HFFc6 (cell line): ENCODE measurements at places on chromosomes 11 and 22. TPM values are rescaled to one million over a fixed set of nuclear protein-coding genes. Genes with fewer than 3 reads are reported as not detected.

TRIM48 gene
- not detected in 3 replicates for total RNA-seq

FHIP1B gene
- total RNA-seq = 14.6 to 16.4 TPM (median 15.1 TPM) in 3 replicates

DNA sequence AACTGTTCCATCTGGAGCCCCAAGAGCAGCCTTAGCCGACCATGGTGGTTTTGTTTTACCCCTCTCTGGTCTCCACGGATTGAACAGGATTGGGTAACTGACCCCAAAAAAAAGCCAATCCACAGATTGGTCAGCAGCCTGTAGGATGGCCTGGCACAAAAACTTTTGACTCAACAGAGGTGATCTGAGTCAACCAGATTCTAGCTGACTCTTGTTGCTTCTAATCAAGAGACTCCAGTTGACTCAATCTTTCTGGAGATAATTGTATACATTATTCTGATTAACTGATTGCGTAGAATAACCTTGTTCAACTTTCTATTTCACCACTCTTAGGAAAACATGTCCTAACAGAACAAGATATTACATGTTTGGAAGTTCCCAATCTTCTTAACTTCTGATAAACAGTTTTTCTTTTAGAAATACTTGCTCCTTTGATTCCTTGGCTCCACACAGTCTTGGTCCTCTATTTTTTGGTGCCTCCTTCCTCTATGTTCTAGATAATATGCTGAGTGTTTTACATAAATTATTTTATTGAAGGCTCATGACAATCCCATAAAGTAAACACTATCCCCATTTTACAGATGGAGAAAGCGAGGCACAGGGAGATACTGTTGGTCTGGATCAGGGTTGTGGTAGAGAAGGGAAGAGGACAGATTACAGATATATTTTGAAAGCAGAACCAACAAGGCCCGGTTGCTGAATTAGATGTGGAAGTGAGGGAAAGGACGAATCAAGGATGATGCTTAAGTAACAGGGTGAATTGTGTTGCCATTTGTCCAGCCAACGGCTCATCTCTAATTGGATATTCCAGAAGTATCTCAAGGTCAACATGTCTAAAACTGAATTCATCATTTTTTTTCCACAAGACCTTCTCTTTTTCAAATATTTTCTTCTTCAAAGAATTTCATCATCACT, 11.5 kb upstream of the ZC3H12C start:
- no peak for DNase-seq

GRCh38 chr11:36471577-36471976, 38.5 kb downstream of the TRAF6 start:
- no peak for DNase-seq

GRCh38 chr22:41341990-41342389, 39.8 kb upstream of the TEF start:
- DNase-seq = no peak

DNA sequence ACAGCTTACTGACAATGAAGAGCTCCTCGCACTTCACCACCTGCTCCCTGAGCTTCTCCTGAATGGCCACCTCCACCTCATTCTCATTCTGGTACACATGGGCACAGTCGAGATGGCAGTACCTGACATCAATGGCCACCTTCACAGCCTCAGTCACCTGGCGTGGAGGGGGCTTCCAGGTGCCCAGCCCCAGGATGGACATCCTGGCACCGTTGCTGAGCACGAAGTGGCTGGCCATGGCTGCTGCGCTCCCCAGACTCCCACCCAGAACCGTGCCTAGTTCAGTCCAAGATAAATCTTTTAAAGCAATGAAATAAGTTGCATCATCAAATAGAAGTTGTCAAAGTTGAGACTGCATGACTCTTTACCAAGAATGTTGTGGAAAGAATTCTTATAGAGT, 128.1 kb upstream of the SOX6 start:
- no peak for DNase-seq

DNA sequence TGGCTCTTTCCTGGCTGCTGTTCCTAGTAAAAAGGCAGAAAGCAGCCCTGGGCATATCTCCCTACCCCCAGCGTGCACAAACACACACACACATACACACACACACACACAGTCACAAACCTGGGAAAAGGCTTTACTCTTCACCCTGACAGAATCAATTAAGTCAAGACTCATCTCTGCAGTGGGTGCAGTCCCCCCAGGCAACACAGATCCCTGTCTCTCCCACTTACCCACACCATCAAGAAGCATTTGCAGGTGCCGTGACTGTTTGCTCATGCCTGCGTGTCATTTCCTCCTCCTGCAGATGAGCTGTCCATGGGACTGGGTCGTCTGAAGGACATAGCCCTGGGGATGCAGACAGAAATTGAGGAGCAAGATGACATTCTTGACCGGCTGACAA, 28.6 kb downstream of the SNAP29 start:
- no peak for DNase-seq

DNA sequence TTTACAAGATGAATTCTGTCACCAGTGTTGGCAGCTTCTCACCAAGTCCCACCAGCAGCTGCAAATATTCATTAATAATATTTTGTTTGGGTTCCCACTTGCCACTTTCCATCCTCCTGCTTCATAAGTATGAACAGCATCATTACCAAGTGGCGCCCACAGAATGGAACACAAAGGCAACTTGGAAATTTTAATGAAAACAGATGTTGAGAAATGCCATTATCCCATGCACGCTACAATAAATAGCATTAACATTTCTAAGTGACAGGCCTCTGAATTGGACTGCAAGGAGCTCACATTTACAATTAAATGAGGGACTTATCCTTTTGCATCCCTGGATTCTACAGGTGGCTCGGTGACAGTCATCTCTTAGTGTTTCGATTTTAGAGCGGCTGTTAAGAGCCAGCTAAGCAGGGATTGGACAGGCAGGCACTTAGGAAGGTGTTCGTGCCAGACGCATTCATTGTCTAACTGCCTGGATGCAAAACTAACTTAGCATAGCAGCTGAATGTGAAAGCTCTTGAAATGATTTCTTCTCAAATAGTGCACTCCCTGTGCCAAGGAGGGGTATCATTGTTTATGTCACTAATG, 170.3 kb downstream of the KIRREL3 start:
- DNase-seq = no peak

- DNase-seq = no peak
Measured at GRCh38 chr22:47010211-47010610, 247.8 kb downstream of the TBC1D22A start.

GRCh38 chr11:13109616-13110015, 100.5 kb downstream of the RASSF10 start:
- DNase-seq = no peak

DNA sequence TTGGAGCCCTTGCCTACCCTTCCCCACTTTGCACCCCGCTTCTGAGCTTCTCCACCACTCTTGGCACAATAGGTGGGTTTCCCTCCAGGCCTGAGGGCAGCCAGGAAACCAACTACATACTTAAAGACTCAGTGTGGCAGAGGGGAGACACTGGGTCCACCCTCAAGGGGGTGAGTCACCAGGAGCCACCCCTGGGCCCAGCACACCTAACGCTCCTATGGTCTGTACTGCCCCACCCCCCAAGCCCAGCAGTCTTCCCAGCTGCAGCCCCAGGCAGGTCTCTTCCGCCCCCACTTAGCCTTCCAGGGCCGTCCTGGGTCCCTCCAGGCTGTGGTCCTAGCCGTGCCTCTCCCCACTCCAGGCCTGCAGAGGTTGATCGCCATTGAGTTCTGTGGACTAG, 3.2 kb upstream of the TMPRSS13 start:
- no peak for DNase-seq

GRCh38 chr11:62556108-62556874, 9.7 kb upstream of the AHNAK start:
- DNase-seq = peak; percentile 97

DNA sequence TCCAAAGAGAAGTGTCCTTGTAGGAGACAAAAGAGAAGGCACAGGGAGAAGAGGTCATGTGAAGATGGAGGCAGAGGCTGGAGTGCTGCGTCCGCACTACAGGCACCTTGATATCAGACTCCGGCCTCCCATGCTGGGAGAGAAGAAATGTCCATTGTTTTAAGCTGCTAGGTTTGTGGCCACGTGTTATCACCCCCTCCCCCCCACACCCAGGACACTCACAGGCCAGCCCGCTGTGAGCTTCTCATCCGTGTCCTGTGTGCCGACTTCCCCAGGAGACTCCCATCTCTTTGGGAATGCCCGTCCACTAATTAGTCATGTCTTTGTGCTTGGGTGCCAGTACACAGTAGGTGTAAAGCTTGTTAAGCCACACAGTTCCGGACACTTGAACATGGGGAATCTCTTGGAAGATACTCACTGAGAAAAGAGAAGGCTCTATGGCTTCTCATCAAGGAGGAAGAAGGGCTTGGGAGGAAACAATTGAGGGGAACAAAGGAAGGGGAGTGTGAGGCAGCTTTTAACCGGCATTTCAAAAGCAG, 1234.7 kb downstream of the TBC1D22A start:
- DNase-seq = no peak

DNA sequence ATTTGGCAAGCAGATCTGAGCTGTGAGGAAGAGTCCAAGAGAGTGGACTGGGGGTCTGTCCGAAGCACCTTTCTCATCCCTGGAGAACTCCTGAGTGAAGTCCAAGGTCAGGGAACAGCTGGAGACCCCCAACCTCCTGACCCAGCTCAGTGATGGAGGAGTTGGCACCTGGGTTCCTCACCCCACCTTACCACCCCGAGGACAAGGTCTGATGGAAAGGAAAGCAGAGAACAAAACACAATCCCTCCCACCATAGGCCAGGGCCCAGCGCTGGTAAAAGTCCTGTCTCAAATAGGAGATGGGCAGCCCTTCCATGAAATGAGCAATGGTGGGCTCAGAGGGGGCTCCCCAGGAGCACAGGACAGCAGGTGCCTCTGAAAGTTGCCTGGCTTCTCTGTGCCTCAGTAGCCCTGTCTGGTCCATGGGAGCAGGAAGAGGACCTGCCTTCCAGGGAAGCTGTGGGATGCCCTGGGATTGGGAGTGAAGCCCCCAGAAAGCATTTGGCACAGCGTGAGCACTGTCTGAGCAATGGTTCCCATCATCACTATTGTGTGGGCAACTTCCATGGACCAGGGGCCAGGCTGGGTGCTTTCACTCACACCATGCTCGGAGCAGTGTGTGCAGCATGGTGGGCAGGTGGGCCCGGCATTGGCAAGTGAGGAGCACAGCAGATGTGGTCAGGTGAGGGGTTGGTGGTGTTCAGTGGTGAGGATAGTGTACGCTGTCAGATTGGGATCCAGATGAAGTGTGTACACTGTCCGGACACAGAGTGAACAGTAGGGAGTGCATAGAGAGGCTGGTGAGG, 7.5 kb downstream of the TRIM29 start:
- no peak for DNase-seq

PGA5 gene
- total RNA-seq = not detected in 2 replicates

TIGD3 gene
- 0.29 TPM in 1 of 2 replicates, not detected in the other for total RNA-seq

LRRC56 gene
- 0.23 and 0.65 TPM in 2 replicates for total RNA-seq

GRCh38 chr22:40033586-40034380, 39.0 kb downstream of the FAM83F start:
- no peak for DNase-seq

DNA sequence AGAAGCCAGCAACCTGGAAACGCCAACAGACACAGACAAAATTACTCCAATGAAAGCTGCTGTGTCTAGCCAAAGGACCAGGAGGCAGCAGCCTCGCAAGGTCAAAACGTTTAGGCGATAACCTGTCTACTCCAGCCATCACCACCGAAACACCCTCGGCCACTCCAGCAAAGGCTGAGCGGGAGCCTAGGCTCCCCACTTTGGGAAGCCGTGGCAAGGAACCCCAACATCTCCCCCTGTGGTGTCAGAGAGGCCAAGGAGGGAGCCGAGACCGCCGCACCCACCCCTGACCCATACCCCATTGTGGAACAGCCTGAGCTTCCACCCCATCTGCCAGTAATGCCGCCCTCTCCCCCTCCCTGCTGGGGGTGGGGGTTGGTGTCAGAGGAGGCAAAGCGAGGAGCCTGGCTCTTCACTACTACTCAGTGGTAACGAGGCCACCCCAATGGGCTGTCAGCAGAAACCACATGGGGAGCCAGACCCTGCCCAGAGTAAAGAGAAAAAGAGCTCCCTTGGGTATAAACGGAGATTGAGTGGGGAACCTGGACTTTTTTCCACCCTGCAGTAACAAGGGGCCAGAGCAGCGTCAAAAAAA, 33.9 kb upstream of the SEPTIN5 start:
- no peak for DNase-seq

GRCh38 chr11:69657911-69658625, 17.1 kb downstream of the LTO1 start:
- DNase-seq = no peak

MPZL2 gene
- total RNA-seq = not detected in 2 replicates

- DNase-seq = peak; percentile 36
Measured at GRCh38 chr11:119223856-119224255, 17.7 kb downstream of the CBL start.

- no peak for DNase-seq
Measured at GRCh38 chr11:61538636-61538961, 30.1 kb downstream of the LRRC10B start.

CARD16 gene
- 8.9 and 12.8 TPM in 2 replicates for total RNA-seq

GRCh38 chr11:128934351-128934750, 8.3 kb downstream of the TP53AIP1 start:
- no peak for DNase-seq

KRTAP5-7 gene
- not detected in 3 replicates for total RNA-seq

DNA sequence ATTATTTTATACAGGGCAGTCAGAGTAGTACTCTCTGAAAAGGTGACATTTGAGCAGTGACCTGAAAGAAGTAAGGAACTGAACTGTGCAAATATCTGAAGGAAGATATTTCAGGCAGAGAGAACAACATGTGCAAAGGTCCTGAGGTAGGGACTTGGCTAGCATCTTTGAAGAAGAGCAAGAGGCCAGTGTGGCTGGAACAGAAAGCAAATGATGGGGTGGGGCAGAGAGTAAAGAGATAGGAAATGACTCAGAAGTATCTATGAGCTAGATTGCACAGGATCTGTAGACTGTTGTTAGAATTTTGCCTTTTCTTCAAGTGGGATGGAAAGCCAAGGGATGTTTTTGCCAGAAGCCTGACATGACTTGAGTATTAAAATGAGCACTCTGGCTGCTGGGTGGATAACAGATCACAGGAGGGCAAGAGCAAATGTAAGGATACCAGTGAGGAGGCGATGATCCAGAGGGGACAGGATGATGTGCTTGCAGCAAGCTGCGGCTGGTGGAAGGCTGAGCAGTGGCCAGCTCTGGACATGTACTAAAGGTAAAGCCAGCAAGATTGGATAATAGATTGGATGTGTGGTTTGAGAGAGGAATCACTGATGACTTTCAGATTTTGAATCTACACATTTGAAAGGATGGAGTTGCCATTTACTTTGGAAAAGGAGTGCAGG, 33.2 kb upstream of the TTC12 start:
- no peak for DNase-seq

PAMR1 gene
- 155 to 199 TPM (median 159 TPM) in 3 replicates for total RNA-seq

DNA sequence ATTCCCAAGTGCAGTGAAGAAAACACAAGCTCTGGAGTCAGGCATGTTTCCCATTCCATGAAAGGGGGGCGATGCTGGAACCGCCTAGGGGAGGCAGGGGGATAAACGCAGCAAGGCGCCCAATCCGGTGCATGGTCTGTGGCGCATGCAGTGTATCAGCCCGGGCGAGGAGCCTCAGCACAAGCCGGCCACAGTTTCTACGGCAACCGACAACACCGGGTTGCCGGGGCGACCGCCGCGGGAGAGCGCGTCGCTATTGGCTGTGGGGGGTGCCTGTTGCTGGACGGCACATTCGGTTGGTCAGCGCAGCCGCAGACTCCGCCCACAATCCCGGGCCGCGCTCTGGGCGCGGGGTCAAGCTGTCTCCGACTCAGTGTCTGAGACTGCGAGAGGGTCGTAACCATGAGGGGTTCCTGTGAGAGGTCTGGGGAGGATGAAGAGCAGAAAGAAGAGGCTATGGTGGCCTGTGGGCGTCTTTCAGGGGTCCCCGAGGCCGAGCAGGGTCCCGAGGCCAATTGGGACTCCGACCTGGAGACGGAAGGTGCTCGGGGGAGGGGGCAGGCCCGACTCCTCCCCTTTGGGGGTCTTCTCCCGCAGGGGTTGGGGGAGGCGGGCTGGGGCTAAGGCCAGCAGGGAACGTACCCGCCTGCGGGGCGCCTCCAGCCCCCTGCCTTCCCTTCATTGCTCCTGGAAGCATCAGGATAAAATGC, at the start of gene LRRC74B:
Gene LRRC74B (plus strand): TSS at position 362 of the 710 bp plus-strand sequence. CDS start 41 bp downstream, at position 403.
- peak; percentile 89 for DNase-seq
